T1000 (cell line): ENCODE measurements at places on chromosomes 7 and 10.

- no peak for DNase-seq
Observed at GRCh38 chr10:80051993-80052392, 26.5 kb upstream of the TMEM254 start.

GRCh38 chr10:93753621-93754250, 4.0 kb upstream of the LGI1 start:
- no peak for DNase-seq

- no peak for DNase-seq
Observed at GRCh38 chr10:105577865-105578607, 936.9 kb downstream of the SORCS3 start.

DNA sequence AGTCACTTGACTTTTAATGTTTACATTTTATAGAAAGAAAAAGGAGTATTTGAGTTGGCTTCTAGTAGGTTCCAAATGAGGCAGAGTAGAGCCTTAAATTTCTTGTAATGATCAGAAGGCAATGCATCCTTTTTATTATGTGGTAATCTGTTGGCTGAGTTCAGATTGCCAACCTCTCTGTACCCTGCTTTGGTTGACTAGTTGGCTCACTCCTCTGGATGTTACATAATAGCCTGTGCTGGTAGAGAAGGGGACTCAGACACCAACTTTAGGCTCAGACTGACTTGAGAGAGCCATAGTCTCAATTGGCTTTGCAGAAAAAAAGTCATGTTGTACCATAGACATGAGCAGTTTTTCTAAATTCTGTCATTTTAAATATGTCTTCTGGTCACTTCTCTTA, 46.8 kb upstream of the GLCCI1 start:
- no peak for DNase-seq
